Large intestine (tissue), 12 donors: ENCODE measurements at places on chromosomes 5 and 9. TPM values are rescaled to one million over a fixed set of nuclear protein-coding genes. Genes with fewer than 3 reads are reported as not detected.

DNA sequence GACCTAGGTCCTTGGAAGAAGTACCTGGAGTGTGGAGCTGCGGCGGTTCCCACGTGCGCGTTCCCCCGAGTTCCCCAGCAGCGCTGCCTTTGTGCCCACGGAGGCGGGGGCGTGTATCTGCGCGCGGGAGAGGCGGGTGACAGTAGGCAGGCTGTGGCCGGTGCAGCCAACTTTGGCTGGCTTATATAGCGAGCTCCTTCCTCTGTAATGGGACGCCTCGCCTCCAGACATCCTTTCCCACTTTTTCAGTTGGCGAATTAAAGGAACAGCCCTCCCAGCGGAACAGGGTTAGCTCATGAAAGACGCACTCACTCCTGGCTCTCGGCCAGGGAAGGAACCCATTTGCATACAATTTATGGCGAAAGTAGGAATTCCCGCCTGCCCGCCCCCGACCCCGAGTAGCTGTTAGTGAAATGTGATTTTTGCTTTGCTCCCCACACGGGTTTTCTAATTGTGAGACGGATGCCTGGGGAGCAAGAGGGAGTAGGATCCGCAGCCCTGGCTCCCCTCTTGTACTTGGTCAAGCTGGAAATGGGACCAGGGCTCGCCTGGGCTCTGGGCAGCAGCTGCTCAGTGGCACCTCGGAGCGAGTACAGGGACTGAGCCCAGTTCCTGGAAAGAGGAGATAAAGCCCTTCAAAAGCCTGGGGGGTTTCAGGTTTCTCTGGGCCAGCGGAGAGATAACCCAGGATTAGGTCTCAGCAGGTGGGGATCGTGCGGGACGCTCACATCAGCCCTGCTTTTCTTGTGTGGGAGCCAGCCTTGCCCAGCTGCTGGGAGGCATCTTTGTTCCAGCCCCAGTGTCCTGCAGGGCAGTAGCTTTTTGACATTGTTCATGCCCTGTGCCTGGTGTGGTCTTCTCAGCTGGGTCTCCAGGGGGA lies at the start of gene TNC:
Gene TNC, minus strand, starts transcription at position 159 of the 880 bp plus-strand sequence. CDS start 27,139 bp downstream, outside the sequence.
- peak; percentile 42 for DNase-seq
- H3K4me3 ChIP-seq = peak within 1 kb of the TSS; percentile 37
- peaks cover 44% of the 10 kb centered on the region for H3K27me3 ChIP-seq

GRCh38 chr9:5870691-5871090 lies 20.0 kb upstream of the MLANA start:
- H3K4me1 ChIP-seq = no peaks in the 10 kb centered on the region
- no peak for DNase-seq
- H3K36me3 ChIP-seq = no peaks in the 10 kb centered on the region
- H3K4me3 ChIP-seq = no peak overlapping the region

DNA sequence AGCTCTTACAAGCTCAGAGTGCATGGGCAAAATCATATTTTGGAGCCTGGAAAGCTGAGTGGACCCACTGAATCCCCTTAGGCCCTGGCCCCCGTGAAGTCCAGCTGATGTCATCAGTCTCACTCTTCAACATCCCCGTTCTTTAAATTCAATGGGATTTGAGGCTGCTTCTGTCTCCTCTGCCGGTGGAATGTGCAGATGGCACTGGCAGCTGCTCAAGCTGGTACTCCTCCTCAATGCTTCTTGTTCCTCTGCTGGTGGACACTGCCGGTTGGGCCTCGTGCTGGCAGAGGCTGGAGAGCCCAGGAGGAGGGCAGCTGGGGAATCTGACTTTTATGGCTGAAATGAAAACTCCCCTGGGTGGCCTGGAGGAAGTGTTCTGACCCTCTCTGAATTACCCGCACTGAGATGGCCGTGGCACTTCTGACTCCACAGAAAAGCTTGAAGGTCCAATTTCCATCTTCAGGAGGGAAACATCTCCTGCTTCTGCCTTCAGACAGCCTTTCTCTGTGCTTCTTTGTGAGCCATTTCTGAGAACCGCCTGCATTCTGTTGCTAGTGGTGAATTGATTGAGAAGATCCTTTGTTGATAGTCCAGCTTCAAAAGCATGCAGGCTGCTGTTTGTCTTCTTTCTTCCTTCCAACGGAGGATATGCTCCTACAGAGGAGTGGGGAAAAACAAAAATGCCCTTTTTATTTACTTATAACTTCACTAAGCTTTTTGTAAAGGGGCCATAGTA lies 298.9 kb downstream of the TMEM38B start:
- no peaks in the 10 kb centered on the region for H3K36me3 ChIP-seq
- H3K4me3 ChIP-seq = no peak overlapping the region
- no peaks in the 10 kb centered on the region for H3K27me3 ChIP-seq
- no peak for DNase-seq

DNA sequence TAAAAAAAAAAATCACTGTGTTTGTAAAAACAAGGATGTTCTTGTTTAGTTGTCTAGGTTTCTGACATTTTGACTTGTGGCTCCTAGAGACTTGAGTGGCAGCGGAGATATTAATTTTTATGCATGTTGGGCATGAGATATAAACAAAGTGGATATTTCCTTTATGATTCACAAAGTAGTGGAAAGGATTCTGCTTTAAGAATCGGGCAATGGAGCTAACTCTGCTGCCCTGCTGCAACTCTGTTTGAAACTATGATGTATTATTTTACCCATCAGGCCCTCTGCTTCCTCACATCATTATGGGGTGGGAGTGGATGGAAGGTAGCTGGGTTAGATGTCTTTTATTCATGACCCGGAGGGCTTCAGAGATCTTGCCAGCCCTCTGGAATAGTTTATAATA lies 94.1 kb upstream of the CD180 start:
- H3K27me3 ChIP-seq = no peaks in the 10 kb centered on the region
- DNase-seq = no peak
- H3K27ac ChIP-seq = no peak overlapping the region
- no peak overlapping the region for H3K4me3 ChIP-seq

DNA sequence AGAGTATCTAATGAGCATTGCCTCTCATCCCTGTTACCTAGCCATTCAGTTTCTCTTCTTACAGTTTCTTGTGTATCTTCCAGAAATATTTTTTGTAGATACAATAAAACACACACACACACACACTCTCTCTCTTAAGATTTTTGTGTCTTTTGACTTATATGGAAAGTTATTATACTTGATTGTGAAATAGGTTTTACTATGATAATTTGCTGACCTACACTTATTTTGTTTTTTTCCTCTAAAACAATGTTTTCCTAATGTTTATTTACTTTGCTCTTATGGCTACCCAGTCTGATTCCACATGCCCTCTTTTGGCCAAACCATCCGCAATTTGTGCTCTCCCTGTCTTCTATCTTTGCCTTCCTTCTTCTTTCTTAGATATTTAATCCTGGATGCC lies 25.3 kb downstream of the LRRTM2 start:
- no peaks in the 10 kb centered on the region for H3K4me1 ChIP-seq
- no peaks in the 10 kb centered on the region for H3K36me3 ChIP-seq
- H3K27ac ChIP-seq = no peak overlapping the region
- H3K27me3 ChIP-seq = no peaks in the 10 kb centered on the region
- DNase-seq = no peak

- H3K27me3 ChIP-seq = no peaks in the 10 kb centered on the region
- H3K27ac ChIP-seq = no peak overlapping the region
- peak; percentile 1 for DNase-seq
- H3K4me3 ChIP-seq = no peak overlapping the region
- no peaks in the 10 kb centered on the region for H3K4me1 ChIP-seq
- no peaks in the 10 kb centered on the region for H3K36me3 ChIP-seq
These were observed 86.7 kb downstream of the STK32A start for GRCh38 chr5:147321569-147321968.

- DNase-seq = no peak
- H3K27me3 ChIP-seq = no peaks in the 10 kb centered on the region
These were observed 253.4 kb downstream of the NR2F1-AS1 start for GRCh38 chr5:93327605-93328004.

DNA sequence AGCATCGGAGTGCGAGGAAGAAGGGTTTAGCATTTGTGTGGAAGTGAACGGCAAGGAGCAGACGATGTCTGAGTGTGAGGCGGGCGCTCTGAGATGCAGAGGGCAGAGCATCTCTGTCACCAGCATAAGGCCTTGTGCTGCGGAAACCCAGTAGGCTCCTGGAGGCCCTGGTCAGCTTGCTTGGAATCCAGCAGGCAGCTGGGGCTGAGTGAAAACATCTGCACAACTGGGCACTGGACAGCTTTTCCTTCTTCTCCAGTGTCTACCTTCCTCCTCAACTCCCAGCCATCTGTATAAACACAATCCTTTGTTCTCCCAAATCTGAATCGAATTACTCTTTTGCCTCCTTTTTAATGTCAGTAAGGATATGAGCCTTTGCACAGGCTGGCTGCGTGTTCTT lies 72.1 kb downstream of the C7 start:
- H3K4me1 ChIP-seq = no peaks in the 10 kb centered on the region
- H3K36me3 ChIP-seq = no peaks in the 10 kb centered on the region
- no peaks in the 10 kb centered on the region for H3K27me3 ChIP-seq
- no peak overlapping the region for H3K27ac ChIP-seq
- DNase-seq = no peak

DNA sequence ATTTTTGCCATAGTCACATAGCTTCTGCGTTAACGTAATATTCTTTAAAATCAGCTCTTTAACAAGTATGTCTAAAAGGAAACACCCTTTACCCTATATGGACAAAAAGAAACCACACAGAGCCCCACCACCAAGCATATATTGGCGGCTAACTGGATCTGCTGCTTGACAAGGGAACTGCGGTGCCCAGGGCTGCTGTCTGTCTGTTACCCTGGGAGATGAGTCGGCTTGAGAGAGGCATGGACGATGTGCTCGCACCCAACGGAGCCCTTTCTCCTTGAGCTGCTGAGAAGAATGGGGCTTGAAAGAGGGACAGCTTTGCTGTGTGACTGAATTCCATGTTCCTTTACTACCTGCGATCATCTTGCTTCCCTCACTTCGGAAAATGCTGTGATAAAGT lies 158.6 kb upstream of the SHB start:
- H3K4me3 ChIP-seq = no peak overlapping the region
- no peaks in the 10 kb centered on the region for H3K36me3 ChIP-seq
- H3K27me3 ChIP-seq = peaks cover 10% of the 10 kb centered on the region
- H3K4me1 ChIP-seq = no peaks in the 10 kb centered on the region

- H3K27me3 ChIP-seq = no peaks in the 10 kb centered on the region
- peak; percentile 63 for DNase-seq
- no peak overlapping the region for H3K4me3 ChIP-seq
These were observed 151.8 kb upstream of the RUSC2 start for GRCh38 chr9:35338086-35338485.

- no peaks in the 10 kb centered on the region for H3K4me1 ChIP-seq
- H3K36me3 ChIP-seq = no peaks in the 10 kb centered on the region
- no peak overlapping the region for H3K4me3 ChIP-seq
- H3K27me3 ChIP-seq = no peaks in the 10 kb centered on the region
- H3K27ac ChIP-seq = no peak overlapping the region
- no peak for DNase-seq
These were observed 183.7 kb downstream of the HCN1 start for GRCh38 chr5:45512521-45512920.

- H3K36me3 ChIP-seq = no peaks in the 10 kb centered on the region
- no peak for DNase-seq
- peaks cover 2% of the 10 kb centered on the region for H3K27me3 ChIP-seq
- H3K4me1 ChIP-seq = no peaks in the 10 kb centered on the region
These were observed 38.0 kb downstream of the ADAMTS16 start for GRCh38 chr5:5178136-5178535.

DNA sequence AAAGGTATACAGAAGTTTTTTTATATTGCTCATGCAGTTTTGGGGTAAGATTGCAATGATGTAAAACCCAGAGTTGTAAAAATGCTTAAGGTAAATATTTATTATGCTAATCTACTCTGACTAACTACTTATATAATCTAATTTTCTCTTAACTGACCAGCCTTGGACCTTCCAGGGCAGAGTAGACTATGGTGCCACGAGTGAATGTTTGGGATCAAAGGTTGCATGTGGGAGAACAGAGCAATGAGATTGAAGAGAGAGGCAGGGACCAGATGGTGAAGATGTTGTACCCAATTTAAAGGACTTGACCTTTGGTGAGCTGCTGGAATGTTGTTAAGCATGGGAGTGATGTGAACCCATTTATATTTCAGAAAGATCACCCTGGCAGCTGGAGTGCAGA lies 34.8 kb upstream of the PANK3 start:
- peak; percentile 40 for DNase-seq
- H3K27ac ChIP-seq = no peak overlapping the region
- H3K27me3 ChIP-seq = no peaks in the 10 kb centered on the region
- H3K36me3 ChIP-seq = no peaks in the 10 kb centered on the region
- no peak overlapping the region for H3K4me3 ChIP-seq

DNA sequence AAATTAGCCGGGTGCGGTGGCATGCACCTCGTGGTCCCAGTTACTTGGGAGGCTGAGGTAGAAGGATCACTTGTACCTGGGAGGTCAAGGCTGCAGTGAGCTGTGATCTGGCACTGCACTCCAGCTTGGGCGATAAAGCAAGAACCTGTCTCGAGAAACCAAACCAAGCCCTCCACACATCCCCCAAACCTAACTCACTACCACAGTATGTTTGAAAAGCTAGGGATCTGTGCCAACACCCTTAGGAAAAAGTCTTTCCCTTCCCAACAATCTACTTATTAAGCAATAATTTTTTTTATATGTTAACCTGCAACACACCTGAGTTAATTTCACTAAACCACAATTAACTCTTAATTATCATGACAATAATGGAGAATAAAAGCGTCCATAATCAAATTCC lies 2.2 kb downstream of the UBTD2 start:
- H3K36me3 ChIP-seq = peaks cover 7% of the 10 kb centered on the region
- DNase-seq = no peak
- no peak overlapping the region for H3K4me3 ChIP-seq
- H3K27me3 ChIP-seq = no peaks in the 10 kb centered on the region

- peaks cover 10% of the 10 kb centered on the region for H3K27me3 ChIP-seq
- peak; percentile 14 for DNase-seq
- no peak overlapping the region for H3K27ac ChIP-seq
- H3K36me3 ChIP-seq = no peaks in the 10 kb centered on the region
- H3K4me3 ChIP-seq = no peak overlapping the region
These were observed 216.1 kb downstream of the NFIB start for GRCh38 chr9:14097666-14098415.

- H3K27ac ChIP-seq = no peak overlapping the region
- no peaks in the 10 kb centered on the region for H3K4me1 ChIP-seq
- no peaks in the 10 kb centered on the region for H3K27me3 ChIP-seq
- no peaks in the 10 kb centered on the region for H3K36me3 ChIP-seq
These were observed 23.5 kb downstream of the ITGA1 start for GRCh38 chr5:52811067-52811749.

GRCh38 chr5:149517461-149518122 lies 33.6 kb downstream of the CSNK1A1 start:
- H3K27ac ChIP-seq = no peak overlapping the region
- H3K27me3 ChIP-seq = no peaks in the 10 kb centered on the region
- no peak overlapping the region for H3K4me3 ChIP-seq
- peaks cover 11% of the 10 kb centered on the region for H3K4me1 ChIP-seq
- no peak for DNase-seq

Gene SKP2
- 52.7 TPM for polyA plus RNA-seq

Gene PCDHGA1
- polyA plus RNA-seq = 0.30 TPM

Gene GPR151
- polyA plus RNA-seq = 0.04 TPM

Gene ST8SIA4
- polyA plus RNA-seq = 4.7 TPM

Gene FGFR4
- 97.0 TPM for polyA plus RNA-seq

Gene OR1J2
- not detected for polyA plus RNA-seq

Gene RNF183
- 0.91 TPM for polyA plus RNA-seq

Gene SOHLH1
- not detected for polyA plus RNA-seq

Gene IFT74
- 20.8 TPM for polyA plus RNA-seq
